GM18507 (cell line): ENCODE measurements at places on chromosomes 5 and 9.

DNA sequence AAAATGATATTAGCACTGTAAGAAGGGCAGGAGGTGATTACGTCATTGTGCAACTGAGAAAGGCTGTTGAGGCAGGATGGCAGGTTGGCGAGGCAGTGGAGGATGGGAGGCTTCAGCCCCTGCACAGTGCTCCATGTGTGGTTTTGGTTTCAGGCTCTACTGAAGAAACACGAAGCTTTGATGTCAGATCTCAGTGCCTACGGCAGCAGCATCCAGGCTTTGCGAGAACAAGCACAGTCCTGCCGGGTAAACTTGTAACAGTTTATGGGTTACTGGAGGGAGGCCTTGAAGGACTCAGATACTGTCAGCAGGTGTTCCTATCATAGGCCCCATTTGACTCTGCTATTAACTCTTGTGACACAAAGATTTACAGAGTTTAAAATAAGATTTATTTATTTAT lies 35.1 kb downstream of the SPTAN1 start:
- no peak for DNase-seq

DNA sequence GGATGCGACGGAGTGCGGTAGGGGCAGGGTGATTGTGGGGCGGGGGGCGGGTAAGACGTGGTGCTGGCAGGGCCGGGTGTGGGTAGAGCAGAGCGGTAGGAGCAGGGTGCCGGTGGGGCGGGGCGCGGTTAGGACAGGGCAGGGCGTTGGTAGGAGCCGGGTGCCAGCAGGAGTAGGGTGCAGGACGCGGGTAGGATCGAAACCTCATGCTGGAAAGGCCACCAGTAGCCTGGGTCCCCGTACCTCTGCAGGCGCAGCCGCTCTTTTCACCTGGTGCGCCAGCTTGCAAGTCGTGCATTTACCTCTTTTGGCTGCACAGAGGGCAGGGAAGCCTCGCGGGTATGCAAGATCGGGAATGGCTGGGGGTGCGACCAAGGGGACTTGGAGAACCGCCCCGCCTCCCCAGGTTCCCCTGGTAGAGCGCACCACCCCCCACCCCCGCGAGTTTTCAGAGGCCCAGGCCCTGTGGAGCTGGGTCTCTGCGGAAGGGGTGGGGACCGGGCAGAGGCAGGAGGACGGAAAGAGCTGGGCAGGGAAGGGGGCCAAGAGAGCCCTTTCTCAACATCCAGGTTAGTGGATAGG lies 104.8 kb upstream of the SIMC1 start:
- DNase-seq = no peak

GRCh38 chr9:87263291-87263690 lies 234.4 kb upstream of the DAPK1 start:
- no peak for DNase-seq

- DNase-seq = no peak
These were observed 16.1 kb downstream of the SV2C start for GRCh38 chr5:76099286-76099702.

DNA sequence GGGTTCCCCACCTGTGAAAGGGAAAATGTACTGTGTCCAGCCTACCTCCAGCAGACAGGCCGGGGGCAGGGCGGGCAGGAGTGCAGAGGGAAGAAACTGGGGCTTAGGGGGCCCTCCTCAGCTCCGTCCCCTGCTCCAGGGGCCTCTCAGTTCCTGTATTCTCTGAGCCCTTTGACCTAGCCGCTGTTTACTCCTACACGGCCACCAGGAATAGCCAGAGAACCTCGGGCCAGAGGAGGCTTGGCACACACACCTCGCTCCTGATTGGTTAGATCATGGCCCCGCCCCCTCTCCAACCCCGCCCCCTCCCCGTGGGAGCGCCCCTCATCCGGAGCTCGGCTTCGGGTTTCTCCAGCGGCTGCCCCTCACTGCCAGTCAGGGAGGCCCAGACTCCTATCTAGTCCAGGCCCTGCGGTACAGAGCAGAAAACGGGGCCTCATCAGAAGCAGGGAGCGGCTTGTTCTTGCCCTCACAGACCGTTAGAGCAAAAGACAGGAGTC lies 2.2 kb downstream of the ST6GALNAC6 start:
- DNase-seq = no peak

DNA sequence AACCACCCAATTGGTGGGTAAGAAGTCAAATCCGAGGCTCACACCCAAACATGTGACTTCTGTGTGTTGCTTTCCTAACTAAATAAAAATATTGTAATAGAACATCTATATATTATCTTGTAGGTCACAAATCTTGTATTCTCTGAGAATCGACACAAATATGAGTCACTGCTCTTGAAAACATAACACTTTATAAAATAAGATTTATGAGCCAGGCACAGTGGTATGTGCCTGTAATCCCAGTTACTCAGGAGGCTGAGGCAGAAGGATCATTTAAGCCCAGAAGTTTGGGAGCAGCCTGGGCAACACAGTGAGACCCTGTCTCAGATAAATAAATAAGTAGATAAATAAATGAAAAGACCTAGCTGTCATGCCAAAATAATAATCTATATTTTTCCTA lies 624.1 kb downstream of the ANXA1 start:
- DNase-seq = no peak

- no peak for DNase-seq
These were observed 56.2 kb downstream of the SSBP2 start for GRCh38 chr5:81694726-81695125.
